ENCODE measurements at places on chromosomes 12 and 14.

DNA sequence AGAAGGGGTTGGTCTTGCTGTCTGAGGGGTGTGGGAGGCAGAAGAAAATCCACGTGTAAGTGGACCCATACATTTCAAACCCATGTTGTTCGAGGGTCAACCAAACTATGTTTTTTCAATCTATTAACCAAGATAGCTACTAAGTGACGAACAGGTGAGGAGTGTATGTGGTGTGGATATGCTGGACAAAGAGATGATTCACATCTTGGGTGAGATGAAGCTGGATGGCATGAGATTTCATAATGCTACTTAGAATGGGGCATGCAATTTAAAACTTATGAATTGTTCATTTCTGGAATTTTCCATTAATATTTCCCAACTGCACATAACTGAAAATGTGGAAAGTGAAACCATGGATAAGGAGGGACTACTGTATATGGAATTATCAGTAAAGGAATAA, 17.9 kb upstream of the KTN1 start:
- DNase-seq = no peak

DNA sequence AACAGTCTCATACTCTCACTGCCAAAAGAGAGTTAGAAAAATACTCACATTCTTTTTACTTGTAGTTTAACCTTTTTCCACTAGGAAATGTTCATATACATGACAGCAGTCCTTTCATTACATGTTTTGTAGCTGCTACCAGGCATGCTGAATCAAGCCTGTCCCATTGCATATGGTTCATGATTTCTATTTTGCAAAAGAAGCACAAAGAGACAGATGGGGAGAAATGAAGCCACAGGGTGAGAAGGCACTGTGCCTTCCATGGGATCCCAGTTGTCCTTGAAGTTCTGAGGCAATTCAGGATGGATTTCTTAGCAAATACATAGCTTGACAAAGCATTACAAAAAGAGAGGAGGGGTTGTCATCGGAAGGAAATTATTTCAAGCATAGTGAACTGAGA, 89.5 kb downstream of the SMOC1 start:
- no peak for DNase-seq

DNA sequence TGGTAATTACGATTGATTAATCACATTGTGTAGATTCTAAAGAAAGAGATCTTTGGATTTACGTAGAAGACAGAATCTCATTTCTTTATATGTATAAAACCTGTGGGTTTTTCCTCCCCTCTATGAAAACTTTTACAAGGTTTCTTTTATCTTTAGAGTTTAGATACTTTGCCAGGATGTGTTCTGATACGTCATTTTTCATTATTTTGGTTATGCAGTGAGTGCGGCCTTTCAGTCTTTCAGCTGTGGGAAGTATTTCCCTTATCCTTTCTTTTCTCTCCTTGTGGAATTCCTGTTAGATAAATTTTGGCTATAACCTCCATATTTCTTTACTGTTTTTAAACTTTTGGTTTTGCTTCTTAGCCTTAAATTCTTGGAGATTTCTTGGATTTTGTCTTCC, 92.7 kb downstream of the TTLL5 start:
- DNase-seq = no peak

GRCh38 chr12:99476956-99477355, 170.6 kb upstream of the GARIN6 start:
- no peak for DNase-seq

- no peak for DNase-seq
Observed at GRCh38 chr14:65560340-65561027, 148.0 kb downstream of the FUT8 start.

DNA sequence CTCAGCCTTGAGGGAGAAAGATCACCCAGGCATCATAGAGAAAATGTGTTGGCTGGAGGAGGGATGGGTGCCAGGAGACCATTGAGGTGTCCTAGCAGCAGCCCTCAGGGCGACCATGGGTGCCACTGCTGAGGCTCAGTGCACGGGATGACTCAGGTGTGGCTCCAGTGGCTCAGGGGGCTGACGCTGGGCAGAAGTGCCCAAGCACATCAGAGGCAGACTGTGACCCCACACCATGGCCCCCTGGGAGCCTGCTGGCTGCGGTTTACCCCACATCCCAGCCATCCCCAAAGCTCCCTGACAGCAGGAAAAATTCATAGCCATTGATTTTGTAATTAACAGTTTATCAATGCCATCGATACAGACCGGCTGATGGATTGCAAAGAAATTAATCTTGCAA, 120.7 kb downstream of the ESRRB start:
- DNase-seq = no peak

- DNase-seq = no peak
Observed at GRCh38 chr12:19645823-19646222, 206.5 kb downstream of the AEBP2 start.

- no peak for DNase-seq
Observed at GRCh38 chr12:49955899-49956662, 5.5 kb downstream of the AQP2 start.

- DNase-seq = peak; percentile 82
Observed at GRCh38 chr14:68947802-68948201, 31.3 kb downstream of the ACTN1 start.

DNA sequence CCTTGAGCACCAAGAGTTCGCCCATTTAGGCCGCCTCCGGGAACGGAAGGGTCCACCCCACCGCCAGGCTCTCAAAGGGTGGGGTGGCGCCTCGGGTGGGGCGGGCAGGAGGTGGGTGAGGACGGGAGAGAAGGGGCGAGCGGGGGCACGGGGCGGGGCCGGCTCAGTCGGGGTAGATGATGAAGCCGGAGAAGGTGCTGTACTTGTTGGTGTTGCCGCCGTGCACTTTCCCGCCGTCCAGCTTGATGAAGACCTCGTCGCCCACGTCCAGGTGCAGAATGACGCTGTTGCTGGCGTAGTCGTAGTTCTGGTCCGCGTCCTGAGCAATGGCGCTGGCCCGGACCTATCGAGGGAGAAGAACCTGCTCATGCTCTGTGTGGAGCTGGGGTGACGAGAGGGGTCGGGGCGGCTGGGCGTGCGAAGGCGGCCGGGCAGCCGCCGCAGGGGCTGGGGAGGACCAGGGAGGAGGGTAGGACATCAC, 4.1 kb downstream of the C1QL4 start:
- no peak for DNase-seq

- no peak for DNase-seq
Observed at GRCh38 chr12:30967026-30967425, 40.5 kb downstream of the TSPAN11 start.

DNA sequence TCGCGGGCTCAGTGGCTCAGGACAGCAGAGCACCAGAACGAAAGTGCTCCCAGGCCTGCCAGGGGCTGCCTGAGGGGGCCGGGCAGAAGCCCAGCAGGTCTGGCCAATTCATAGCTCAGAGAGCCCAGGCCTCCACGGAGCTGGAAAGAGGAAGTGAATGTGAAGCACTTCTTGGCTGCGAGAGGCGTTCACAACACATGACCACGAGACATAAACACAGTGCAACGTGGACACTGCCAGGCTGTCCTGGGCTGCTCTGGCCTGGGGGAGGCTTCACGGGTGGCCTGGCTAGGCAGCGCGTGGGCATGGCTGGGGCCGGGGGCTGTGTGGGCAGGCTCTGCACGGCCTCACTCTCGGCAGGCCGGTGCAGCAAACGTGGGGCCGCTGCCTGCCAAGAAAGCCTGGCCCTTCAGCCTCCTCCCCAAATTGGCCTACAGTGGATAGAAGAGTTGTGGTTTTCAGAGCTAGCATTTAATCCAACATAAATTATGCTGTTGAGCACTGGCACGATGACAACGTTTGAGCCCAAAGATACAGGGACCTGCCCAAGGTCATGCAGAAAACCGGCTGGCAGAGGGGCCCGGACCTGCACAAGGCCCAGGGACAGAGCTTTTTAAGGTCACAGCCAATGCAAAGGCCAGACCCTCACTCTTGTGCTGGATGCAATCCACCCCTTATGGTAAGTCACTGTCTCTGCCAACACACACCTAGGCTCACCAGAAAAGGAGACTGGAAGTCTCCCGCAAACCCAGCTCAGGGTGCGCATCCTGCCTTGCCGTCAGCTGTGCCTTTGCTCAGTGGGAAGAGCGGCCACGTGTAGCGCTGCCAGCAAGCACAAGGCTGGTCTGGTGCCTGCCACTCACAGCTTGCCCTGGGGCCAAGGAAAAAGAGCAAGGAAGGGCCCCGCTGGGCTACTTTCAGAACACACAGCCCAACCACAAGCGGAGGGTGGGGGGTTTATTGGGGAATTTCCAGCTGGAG, 8.6 kb downstream of the SLC25A29 start:
- no peak for DNase-seq

- no peak for DNase-seq
Observed at GRCh38 chr12:20438299-20438779, 70.0 kb downstream of the PDE3A start.

- no peak for DNase-seq
Observed at GRCh38 chr14:62079038-62079437, 316.8 kb downstream of the SNAPC1 start.

- DNase-seq = no peak
Observed at GRCh38 chr12:9334041-9334692, 126.0 kb upstream of the PZP start.

GRCh38 chr12:58479401-58479800, 440.9 kb downstream of the LRIG3 start:
- DNase-seq = no peak

- no peak for DNase-seq
Observed at GRCh38 chr12:59651229-59651920, 55.5 kb downstream of the SLC16A7 start.

DNA sequence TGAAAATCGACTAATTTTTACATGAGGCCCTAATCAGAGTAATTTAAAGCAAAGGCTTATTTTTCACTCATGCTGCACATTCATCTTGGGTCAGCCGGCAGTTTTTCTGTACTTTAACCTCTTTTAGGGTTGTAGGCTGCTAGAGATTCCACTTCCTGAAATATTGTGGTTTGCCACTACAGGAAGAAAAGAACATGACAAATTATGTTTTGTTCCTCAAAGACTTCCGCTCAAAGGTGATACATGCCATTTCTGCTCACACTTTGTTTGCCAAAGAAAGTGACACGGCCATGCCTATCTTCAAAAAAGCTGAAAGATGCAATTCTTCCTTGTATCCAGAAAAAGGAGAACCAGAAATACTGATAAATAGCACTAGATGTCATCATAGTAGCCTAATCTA, 183.4 kb upstream of the PPFIA2 start:
- DNase-seq = no peak

DNA sequence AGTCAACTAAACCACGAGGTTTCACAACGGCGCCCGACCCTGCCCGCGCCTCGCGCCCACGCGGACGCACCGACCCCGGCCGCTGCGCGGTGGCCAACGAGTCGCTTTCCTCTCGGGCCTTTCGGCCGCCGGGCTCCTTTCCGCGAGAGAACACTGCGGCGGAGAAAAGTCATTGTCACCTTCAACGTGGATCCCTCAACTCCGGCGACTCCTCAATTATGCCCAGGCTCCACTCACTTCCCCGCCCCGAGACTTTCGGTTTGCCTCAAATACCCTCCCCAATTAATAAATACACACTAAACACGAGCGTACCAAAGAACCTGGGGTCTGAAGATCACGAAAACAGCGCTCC, 450 bp downstream of the SINHCAF start:
- no peak for DNase-seq

GRCh38 chr12:92973614-92974013, 44.5 kb upstream of the EEA1 start:
- DNase-seq = no peak

DNA sequence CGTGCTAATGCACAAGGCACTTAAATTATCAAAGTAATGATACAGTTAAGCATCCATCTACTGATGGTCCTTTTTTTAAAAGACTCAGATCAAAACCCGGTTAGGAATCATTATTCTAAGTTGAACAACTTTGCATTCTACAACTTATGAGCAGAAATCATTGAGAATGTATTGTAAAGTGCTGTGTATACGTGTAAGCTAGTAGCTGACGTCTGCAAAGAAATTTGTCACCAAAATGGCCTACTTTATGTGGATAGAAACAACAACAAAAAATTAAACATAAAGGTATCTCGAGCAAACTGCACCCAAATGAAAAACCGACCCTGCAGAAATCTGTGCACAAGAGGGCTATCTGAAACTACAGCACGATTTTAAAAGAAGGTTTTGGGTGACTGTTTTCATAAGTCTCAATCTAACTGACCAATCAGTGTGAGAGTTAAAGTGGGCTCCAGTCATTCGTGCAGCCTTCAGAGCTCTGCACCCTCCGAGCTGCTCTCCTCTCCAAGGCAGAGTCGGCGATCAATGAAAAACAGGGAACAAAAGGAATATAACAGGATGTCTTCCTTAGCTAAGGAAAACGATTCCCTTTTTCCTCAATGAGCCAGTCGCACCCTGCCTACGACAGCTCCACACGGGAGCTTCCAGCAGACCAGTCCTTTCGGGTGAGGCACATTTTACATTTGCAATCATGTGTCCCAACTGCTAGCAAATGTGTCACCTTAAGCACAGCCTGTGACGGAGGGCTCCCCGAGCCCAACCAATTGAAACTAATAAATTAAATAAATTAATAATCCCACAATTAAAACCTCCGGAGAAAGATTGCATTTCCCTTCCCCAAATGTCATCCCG, 200.7 kb upstream of the FOXN3 start:
- peak; percentile 20 for DNase-seq

- peak; percentile 38 for DNase-seq
Observed at GRCh38 chr14:68795597-68796417, 2.9 kb upstream of the ZFP36L1 start.

DNA sequence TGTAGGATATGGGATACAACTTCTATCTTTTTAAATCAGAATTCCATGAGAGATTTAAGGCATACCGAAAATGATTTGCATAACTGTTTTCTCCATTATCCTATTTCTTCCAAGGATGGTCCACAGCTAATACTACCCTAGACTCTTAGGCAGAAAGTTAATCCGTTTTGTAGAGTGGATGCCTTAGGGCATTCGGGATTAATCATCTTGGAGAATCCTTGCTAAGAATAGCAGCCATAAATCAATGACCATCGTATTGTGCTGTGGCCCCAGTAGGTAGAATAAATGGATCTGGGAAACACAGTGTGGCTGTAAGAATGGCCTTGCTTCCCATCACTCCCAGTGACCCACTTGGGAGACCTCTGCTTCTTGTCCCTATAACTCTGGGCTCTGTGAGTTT, 99.6 kb downstream of the SSPN start:
- no peak for DNase-seq

GRCh38 chr12:78864870-78865463, 393 bp downstream of the SYT1 start:
- DNase-seq = no peak

- DNase-seq = no peak
Observed at GRCh38 chr14:20556500-20557211, 4.2 kb downstream of the RNASE9 start.

GRCh38 chr12:66541426-66541825, 137.4 kb downstream of the GRIP1 start:
- no peak for DNase-seq

- DNase-seq = no peak
Observed at GRCh38 chr12:116635487-116635886, 76.3 kb downstream of the MAP1LC3B2 start.

DNA sequence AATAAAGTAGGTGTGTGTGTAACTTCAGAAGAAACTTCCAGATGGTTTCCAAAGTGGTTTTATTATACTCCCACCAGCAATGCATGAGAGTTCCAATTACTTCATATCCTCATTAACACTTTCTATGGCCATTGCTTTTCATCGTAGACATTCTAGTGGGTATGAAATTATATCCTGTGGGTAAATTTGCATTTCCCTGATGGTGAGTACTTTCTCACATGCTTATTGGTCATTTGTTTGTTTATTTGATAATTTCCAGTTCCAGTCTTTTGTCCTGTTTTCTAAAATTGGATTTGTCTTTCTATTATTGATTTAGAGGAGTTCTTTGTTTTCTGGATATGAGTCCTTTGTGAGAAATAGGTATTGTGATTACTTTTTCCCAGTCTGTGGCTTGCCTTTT, 70.9 kb downstream of the PRKCH start:
- DNase-seq = no peak
